ENCODE measurements at places on chromosomes 1 and 21. TPM values are rescaled to one million over a fixed set of nuclear protein-coding genes. Genes with fewer than 3 reads are reported as not detected.
A peak's percentile ranks its signal among the peaks of the same experiment; 100 is the strongest.

GRCh38 chr21:15159382-15160020, 94.7 kb upstream of the NRIP1 start:
- H3K36me3 ChIP-seq = no peaks in the 10 kb centered on the region
- DNase-seq = no peak
- no peaks in the 10 kb centered on the region for H3K27me3 ChIP-seq
- H3K27ac ChIP-seq = no peak overlapping the region

- DNase-seq = no peak
- H3K4me3 ChIP-seq = no peak overlapping the region
- H3K36me3 ChIP-seq = no peaks in the 10 kb centered on the region
- H3K27me3 ChIP-seq = no peaks in the 10 kb centered on the region
- H3K4me1 ChIP-seq = no peaks in the 10 kb centered on the region
Observed at GRCh38 chr1:43610339-43610738, 39.6 kb upstream of the KDM4A start.

DNA sequence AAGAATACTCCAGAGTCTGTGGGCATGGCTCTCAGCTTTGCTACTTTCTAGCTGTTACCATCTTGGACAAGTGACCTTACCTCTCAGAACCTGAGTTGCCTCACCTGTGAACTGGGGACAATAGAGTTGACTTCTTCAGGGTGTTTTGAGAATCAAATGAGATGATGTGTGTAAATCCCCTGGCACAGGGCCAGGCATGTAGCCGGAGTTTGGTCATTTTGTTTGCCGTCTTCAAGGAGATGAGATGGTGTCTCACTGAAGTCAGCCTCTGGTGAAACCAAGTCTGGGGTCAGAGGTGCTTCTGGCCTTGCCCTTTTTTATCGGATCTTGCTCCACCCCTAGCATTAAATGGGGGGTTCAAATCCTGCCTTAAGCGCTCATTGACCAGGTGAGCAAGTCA, 149.2 kb upstream of the TMEM51 start:
- DNase-seq = no peak
- H3K4me1 ChIP-seq = peaks cover 20% of the 10 kb centered on the region
- no peaks in the 10 kb centered on the region for H3K27me3 ChIP-seq

- H3K27me3 ChIP-seq = no peaks in the 10 kb centered on the region
- peaks cover 2% of the 10 kb centered on the region for H3K4me1 ChIP-seq
- H3K4me3 ChIP-seq = no peak overlapping the region
- no peak overlapping the region for H3K27ac ChIP-seq
Observed at GRCh38 chr21:35644523-35644922, 415.8 kb downstream of the SETD4 start.

GRCh38 chr1:188735567-188735966, 1742.1 kb downstream of the BRINP3 start:
- H3K36me3 ChIP-seq = no peaks in the 10 kb centered on the region
- no peaks in the 10 kb centered on the region for H3K4me1 ChIP-seq
- no peak for DNase-seq
- H3K27ac ChIP-seq = no peak overlapping the region

- no peaks in the 10 kb centered on the region for H3K27me3 ChIP-seq
- no peak overlapping the region for H3K27ac ChIP-seq
- H3K36me3 ChIP-seq = no peaks in the 10 kb centered on the region
- no peak for DNase-seq
- H3K4me3 ChIP-seq = no peak overlapping the region
Observed at GRCh38 chr1:62917314-62917713, 133.4 kb downstream of the ATG4C start.

DNA sequence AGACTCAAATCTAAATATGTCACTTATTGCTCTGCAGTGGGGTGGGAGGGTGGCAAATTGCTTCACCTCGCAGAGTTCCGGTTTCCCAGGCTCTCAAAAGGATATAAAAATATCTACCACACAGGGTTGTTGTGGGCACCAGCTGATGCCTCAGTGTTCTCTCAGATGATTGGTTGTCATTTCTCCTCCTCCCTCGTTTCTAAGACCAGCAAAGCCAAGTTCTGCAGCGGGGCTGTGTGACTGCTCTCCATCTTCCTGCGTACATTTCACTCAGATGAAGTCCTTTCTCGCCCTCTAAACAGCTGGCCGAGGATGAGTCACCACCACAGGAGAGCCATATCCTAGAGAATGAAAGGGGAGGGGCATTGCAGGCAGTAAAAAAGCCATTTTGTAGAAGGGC, 35.0 kb upstream of the VWA5B1 start:
- no peaks in the 10 kb centered on the region for H3K27me3 ChIP-seq
- no peak overlapping the region for H3K27ac ChIP-seq
- H3K4me1 ChIP-seq = peaks cover 1% of the 10 kb centered on the region
- no peaks in the 10 kb centered on the region for H3K36me3 ChIP-seq

GRCh38 chr1:22288593-22289241, 145.8 kb upstream of the WNT4 start:
- no peaks in the 10 kb centered on the region for H3K27me3 ChIP-seq
- H3K4me1 ChIP-seq = peaks cover 10% of the 10 kb centered on the region
- H3K4me3 ChIP-seq = no peak overlapping the region
- no peak for DNase-seq
- H3K27ac ChIP-seq = no peak overlapping the region
- H3K36me3 ChIP-seq = no peaks in the 10 kb centered on the region

- peak overlapping the region; percentile 48 for H3K27ac ChIP-seq
- DNase-seq = no peak
- H3K27me3 ChIP-seq = no peaks in the 10 kb centered on the region
- H3K4me1 ChIP-seq = peaks cover 21% of the 10 kb centered on the region
Observed at GRCh38 chr1:22788254-22788661, 77.6 kb downstream of the EPHB2 start.

GRCh38 chr21:21764281-21764680, 766.1 kb downstream of the NCAM2 start:
- H3K4me3 ChIP-seq = no peak overlapping the region
- H3K4me1 ChIP-seq = no peaks in the 10 kb centered on the region
- no peak overlapping the region for H3K27ac ChIP-seq
- DNase-seq = no peak
- H3K27me3 ChIP-seq = no peaks in the 10 kb centered on the region

DNA sequence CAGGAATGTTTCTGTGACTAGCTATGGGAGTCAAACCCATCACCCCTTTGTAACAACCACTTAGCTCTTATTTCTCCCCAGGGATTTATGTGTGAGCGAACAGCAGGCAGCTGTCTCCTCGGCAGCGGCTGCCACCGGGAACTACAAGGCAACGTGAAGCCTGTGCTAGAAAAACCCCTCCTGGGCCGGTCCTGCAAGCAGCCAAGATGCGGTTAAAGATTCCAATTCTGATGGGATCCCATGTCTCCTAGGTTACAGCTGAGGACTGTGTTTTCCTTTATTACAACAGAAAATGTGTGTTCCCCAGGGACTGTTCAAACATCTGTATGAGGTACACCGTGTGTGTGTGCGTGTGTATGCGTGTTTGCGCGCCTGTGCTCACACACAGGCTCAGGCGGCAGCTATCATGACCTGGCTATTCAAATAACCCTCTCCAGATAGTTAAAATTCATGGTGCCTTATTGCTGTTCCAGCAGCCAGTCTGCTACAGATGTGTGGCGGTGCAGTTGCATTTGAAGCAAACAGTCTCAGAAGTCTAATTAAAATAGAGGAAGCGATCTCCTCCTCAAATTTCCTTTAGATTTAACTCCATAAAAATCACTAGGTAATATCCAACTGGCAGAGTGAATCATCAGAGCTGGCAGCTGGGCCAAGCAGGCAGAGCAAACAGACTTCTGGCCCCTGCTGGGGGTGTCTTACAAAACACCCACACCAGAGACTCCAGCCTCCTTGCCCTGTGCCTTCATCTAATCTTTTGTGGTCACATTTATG, 68.0 kb downstream of the LMX1A start:
- H3K4me1 ChIP-seq = no peaks in the 10 kb centered on the region
- no peak for DNase-seq
- H3K27me3 ChIP-seq = no peaks in the 10 kb centered on the region

DNA sequence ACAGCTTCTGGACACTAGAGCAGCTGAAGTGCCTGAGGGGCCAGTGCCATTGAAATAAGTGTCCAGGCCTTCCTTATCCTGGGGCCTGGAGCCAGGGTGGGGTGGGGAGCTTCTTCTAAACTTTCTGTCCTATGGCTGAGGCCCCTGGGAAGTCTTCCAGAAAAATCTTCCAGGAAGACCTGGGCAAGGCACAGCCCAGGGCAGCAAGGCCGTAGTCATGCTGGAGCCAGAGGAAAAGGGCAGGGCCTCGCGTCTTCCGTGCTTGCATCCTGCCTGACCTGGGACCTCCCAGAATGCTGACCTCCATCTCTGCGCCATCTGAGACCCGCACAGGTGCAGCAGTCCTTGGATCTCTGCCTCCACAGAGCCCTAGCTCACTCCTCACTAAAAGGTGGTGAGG, 96.7 kb upstream of the SLC44A3 start:
- no peak overlapping the region for H3K4me3 ChIP-seq
- peaks cover 8% of the 10 kb centered on the region for H3K4me1 ChIP-seq
- no peak overlapping the region for H3K27ac ChIP-seq
- H3K36me3 ChIP-seq = no peaks in the 10 kb centered on the region
- no peaks in the 10 kb centered on the region for H3K27me3 ChIP-seq

DNA sequence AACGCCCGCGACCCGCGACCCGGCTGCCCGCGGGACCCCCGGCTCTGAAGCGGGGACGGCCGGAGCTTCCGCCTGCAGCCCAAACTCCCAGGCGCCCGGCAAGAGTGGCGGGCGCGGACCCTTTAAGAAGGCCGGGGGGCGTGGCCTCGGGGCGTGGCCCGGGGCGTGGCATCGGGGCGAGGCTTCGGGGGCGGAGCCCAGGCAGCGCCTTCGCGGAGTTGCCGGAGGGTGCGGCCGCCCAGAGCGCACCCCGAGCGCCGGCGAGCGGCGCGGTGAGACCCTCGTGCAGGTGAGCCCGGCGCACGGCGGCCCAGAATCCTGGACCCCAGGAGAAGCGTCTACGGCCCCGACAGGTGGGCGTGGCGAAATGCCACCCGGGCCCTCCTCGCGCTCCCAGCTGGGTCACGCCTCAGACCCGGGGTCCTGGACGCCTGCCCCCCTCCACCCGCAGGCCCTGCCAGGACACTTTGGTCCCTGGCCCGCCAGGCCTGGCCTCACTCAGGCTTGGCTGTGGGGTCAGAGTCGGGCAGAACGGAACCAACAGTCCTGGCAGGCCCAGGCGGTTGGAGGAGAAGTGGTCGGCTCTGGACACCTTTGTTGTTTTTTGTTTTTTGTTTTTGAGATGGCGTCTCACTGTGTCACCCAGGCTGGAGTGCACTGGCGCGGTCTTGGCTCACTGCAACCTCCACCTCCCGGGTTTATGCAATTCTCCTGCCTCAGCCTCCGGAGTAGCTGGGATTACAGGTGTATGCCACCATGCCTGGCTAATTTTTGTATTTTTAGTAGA, 14.4 kb downstream of the RNF223 start:
- peaks cover 3% of the 10 kb centered on the region for H3K4me1 ChIP-seq
- DNase-seq = peak; percentile 78
- H3K27ac ChIP-seq = no peak overlapping the region
- peak overlapping the region; percentile 42 for H3K4me3 ChIP-seq
- H3K27me3 ChIP-seq = peaks cover 9% of the 10 kb centered on the region

DNA sequence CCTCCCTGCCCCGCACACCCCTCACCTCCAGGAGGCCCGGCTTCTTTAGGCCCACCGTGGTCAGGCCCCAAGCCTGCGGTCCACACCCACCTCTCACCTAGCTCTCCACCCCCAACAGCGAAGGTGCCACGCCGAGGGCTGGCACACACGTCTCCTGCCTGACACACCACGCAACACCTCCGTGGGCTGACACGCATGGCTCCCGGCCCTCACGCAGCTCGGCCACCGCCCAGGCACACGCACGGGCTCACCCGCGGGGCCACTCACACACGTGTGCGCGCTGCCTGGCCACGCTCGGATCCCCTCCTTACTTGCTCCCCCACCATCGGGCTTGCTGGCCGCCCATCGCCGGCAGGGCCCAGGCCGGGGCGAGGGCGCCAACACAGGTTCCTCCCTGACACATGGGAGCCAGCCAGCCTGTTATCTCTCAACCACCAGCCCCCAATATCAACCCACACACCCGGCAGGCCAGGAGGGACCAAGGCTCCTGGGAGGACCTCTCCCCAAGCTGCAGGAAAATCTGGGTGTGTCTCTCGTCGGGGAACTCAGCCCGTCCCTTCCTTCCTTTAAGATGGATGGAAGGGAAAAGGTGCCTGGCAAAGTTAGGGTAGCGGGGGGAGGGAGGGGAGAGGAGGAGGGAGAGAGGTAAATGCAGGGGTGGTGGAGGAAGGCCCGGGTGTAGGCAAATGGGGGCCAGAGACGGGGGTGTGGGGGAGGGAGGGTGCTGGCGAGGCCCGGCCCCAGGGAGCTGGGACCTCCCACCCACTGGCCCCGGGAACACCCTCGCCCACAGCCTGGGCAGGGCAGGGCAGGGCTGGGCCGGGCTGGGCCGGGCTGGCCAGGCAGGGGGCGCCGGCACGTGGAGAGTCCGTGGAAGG, 546 bp downstream of the ELOVL1 start:
- H3K27ac ChIP-seq = peak overlapping the region; percentile 83
- H3K4me1 ChIP-seq = peaks cover 11% of the 10 kb centered on the region
- peak overlapping the region; percentile 53 for H3K4me3 ChIP-seq
- no peaks in the 10 kb centered on the region for H3K27me3 ChIP-seq
- no peak for DNase-seq

DNA sequence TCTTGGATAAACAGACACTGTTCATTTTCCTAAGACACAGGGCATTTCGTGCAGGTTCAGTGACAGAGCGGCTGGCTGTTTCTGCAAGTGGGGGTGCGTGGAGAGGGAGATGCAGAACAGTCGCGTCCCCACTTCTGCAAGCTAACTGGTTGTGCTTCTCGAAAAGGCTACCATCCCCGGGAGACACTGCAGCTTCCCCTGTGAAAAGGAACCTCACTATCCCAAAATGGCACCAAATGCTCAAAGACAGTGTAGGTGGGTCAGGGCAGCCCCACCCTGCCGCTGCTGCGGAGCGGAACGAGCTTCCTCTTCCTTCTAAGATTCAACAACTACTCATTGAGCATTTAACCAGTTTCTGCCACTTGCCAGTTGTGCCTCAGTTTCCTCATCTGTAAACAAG, 19.2 kb upstream of the BACE2 start:
- H3K27me3 ChIP-seq = no peaks in the 10 kb centered on the region
- no peaks in the 10 kb centered on the region for H3K36me3 ChIP-seq
- no peak overlapping the region for H3K27ac ChIP-seq
- no peak for DNase-seq
- no peak overlapping the region for H3K4me3 ChIP-seq

DNA sequence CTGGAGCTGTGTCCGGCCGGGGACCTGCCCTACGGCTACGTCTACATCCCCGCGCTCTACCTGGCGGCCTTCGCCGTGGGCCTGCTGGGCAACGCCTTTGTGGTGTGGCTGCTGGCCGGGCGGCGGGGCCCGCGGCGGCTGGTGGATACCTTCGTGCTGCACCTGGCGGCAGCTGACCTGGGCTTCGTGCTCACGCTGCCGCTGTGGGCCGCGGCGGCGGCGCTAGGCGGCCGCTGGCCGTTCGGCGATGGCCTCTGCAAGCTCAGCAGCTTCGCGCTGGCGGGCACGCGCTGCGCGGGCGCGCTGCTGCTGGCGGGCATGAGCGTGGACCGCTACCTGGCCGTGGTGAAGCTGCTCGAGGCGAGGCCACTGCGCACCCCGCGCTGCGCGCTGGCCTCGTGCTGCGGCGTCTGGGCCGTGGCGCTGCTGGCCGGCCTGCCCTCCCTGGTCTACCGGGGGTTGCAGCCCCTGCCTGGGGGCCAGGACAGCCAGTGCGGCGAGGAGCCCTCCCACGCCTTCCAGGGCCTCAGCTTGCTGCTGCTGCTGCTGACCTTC, 412 bp downstream of the GPR25 start:
- peak; percentile 28 for DNase-seq
- no peaks in the 10 kb centered on the region for H3K36me3 ChIP-seq
- H3K4me3 ChIP-seq = no peak overlapping the region
- H3K27me3 ChIP-seq = no peaks in the 10 kb centered on the region
- H3K27ac ChIP-seq = no peak overlapping the region

The ADAM30 gene
- polyA plus RNA-seq = not detected

The NUP210L gene
- polyA plus RNA-seq = not detected

The MYOM3 gene
- polyA plus RNA-seq = 1.2 TPM

The OR2L8 gene
- polyA plus RNA-seq = not detected

The CD1B gene
- not detected for polyA plus RNA-seq

The GJA9 gene
- polyA plus RNA-seq = not detected

The PTPN22 gene
- 0.24 TPM for polyA plus RNA-seq

All from ovary (tissue), 10 donors.